ENCODE measurements at places on chromosomes 2 and 18.

- no peak for DNase-seq
Observed at GRCh38 chr2:47868611-47869352, 37.5 kb downstream of the FBXO11 start.

- no peak for DNase-seq
Observed at GRCh38 chr2:173979751-173980351, 14.7 kb upstream of the SP3 start.

GRCh38 chr2:233350708-233351107 lies 3.6 kb upstream of the DGKD start:
- peak; percentile 15 for DNase-seq

- no peak for DNase-seq
Observed at GRCh38 chr18:2588666-2589344, 17.4 kb downstream of the NDC80 start.

DNA sequence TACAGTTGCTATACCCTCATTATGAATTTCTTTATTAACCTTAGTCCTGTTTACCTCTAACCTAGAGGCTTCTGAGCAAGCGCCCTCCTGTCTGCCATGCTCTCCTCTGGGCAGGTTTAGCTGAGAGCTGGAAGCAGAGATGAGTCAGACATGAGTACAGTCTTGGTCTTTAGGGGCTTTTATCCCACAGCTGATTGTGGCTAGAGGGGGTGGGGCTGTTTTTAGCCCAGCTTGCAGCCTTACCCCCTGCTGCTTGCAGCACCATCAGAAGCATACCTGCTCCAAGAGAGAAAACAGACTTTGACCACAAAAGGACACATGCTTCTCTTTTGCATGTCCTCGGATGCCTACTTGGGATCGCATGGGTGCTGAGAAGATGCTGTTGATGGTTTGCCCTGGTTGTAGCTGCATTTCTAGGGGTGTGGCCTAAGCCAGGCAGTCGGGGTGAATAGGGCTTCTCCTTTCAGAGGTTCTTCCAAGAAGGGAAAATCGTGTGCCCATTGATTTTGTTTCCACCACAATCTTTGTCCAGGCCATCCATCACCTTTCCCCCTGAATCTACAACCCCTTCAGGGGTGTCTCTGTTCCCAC lies 115.0 kb upstream of the LGALSL start:
- DNase-seq, result no peak

DNA sequence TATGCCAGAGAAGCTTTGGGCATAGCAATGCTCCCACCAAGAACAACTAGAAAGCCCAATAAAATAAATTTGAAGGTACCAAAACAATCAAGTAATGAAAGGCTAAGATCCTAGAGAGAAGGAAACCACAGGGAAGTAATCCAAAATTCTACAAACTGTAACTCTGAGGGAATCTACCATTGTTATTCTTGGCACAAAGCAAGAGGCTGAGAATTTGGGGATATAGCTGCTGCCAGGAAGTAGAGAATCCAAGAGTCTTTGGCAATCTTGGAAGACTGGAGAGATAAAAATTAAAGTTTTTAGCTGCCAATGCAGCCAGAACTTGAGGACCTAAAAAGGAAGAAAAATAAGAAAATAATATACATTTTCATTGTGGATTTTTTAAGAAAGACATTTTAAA lies 68.5 kb downstream of the PIGN start:
- DNase-seq, result no peak

DNA sequence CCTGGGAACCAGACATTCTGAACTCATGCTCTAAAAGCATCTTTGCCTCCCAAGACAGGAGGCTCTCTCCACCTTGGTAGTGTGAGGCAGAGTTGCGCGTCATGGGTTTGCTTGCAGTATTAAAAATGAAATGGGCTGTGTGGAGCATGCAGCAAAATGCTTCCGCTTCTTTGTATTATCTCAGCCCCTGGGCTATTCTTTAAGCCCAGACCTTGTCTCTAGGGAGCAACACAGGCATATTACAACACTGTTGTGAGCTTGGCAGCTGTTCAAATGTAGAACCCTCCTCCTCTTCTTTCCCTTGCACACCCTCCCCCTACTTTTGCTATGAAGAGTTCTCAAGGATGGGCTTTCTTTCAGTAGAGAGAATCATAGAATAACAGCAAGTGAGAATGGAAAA lies 185.1 kb upstream of the LHCGR start:
- no peak for DNase-seq

GRCh38 chr2:101307950-101308431 lies 510 bp downstream of the RNF149 start:
- DNase-seq, result no peak

- no peak for DNase-seq
Observed at GRCh38 chr2:135490376-135490775, 40.6 kb downstream of the ZRANB3 start.

DNA sequence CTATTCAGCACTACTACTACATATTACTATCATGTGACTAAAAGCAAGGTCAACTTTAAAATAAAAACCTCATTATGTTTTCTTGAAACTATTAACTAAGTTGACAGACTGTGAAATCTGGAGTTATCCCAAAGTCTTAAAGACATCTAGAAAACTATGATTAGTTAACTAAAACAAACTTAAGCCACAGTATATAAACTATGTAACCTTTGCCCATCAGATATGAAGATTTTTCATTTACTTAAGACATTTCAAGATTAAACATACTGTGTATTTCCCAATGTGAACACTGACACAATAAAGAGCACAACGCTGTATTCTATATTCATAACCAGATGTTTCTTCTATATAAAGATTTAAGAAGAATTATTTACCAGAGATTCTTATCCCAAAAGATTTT lies 33.5 kb upstream of the CACNB4 start:
- DNase-seq, result no peak

GRCh38 chr2:196195302-196195701 lies 23.9 kb upstream of the STK17B start:
- no peak for DNase-seq

- no peak for DNase-seq
Observed at GRCh38 chr2:57947398-57947797, 99.2 kb upstream of the VRK2 start.

DNA sequence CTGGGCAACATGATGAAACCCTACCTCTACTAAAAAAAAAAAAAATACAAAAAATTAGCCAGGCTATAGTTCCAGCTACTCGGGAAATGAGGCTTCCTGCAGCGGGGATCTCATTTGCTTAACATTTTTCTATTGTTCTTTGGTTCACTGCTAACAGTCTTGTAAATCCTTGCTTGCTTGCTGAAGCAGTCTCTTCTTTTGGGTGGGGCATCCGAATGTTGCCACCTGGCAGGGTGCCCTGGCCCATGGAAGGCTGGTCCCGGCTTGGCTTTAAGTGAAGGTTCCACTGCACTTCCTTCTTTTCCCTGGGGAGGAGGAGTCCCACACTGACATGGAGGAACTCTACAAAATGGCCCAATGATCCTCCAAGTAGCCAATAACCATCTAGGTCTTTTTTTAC lies 6.0 kb upstream of the ANKRD29 start:
- no peak for DNase-seq

DNA sequence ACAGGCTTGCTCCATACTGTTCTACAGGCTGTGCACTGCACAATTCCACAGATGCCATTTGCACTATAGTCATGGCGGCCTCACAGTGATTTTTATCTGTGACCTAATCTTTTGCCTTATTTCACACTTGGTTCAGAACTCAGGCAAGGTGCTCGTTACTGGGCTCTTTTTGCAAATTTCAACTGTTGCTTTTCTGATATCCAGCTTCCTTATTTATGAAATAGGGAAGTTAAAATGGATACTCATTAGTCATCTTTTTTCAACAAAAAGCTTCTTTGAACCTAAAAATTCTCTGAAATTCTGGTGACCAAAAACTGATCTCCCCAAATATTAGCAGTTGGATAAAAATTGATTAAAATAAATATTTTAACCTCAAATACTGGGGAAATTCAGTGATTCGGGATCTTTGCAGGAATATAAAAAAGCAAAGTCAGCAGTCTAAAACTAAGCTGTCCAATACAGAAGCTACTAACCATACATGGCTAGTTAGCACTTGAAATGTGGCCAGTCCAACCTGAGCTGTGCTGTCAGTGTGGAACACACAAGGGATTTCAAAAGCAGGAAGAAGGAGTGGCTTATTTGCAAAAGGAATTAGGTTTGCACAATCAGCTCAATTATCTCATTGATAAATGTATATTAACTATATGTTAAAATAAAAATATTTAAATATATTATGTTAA lies 134.4 kb downstream of the COL4A4 start:
- DNase-seq, result no peak

Measured in activated T-helper 1 cell treated with Interleukin-2 at 50 U/mL for 16 hours (primary cell).